Iris pigment epithelial cell (primary cell): ENCODE measurements at places on chromosomes 3 and 15.

- DNase-seq, result no peak
These were observed 24.9 kb upstream of the TMCC1 start for GRCh38 chr3:129918461-129918860.

GRCh38 chr3:119261055-119261454 is 20.4 kb upstream of the B4GALT4 start:
- no peak for DNase-seq

- peak; percentile 70 for DNase-seq
These were observed 174.0 kb upstream of the PRICKLE2 start for GRCh38 chr3:64399205-64399800.

DNA sequence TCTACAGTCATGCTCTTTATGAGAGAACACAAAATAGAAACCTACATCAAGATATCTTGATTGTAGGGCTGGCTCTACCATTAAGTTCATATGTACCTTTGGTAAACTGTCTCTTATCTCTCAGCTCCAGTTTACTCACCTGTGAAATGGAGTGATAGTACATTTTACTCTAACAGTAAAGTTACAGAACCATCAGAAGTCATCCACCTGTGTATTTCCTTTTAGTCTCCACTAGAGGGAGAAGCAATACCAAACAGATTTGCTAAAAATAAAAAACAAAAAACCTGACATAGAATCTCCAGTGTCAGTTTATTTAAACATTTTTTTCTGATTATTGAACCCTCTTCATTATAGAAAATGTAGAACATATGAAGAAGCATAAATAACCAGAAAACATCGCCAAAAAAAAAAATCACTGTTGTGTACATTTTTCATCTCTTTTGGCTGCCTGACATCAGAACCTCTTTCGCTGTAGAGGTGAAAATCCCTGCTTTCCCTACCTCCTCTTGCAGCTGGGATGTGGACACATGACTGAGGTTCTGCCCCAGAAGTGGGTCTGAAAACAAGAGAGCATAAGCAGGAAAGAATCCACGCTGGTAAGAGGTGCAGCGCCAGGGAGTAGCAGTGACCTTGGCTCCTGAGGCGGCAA is 48.7 kb upstream of the WDR72 start:
- DNase-seq, result peak; percentile 8

DNA sequence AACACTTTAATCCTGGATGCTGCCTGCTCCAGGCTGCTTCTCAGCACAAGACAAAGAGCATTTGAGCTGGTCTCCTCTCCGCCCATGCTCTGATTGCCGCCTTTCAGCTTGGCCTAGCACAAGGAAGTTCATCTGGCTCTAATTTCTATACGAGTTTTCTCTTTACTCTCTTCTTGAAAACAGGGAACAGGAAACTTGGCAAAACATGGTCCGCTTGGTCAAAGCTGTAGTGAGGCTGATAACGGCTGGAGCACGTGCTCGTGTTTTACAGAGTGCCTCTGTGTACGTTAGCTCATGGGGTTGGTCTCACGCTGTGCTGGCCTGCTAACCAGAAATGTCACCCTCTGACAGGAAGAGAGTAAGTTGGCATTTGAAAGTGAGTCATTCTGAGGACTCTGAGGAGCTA is 19.2 kb downstream of the RARRES1 start:
- peak; percentile 70 for DNase-seq

DNA sequence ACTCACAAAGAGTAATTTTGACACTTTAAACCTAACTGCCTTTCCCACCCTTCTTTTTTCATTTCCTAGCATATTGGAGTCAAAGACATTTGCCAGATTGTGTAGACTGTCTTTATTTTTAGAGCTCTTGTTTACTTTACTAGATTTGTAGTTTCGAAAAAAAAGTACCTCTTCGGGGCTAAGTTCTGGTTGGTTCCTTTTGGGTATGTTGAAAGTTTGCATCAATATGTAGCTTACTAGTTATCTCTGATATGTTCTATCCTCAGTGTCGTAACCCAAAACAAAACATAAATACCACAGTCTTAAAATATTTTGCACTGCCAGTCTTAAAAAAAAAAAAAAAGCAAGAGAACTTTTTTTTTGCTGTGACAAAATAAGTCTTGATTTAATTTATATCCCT is 52.2 kb downstream of the REC114 start:
- DNase-seq, result peak; percentile 5

DNA sequence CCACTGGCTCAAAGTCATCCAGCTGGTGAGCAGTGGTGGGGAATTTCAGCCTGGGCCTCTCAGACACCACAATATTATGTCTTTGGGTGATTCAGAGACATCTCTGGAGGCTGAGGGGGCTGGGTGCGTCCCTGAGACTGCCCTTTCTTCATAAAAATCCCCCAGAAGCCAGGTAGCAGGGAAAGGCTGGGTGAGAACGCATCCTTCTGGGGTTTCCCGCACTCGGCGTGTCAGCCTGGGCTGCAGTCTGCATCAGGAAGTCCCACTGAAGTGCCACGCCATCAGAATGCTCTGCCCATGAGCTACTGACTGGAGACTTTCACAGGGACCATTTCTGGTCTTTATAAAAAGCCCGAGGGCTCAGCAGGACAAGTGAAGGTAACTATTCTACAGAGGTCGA is 148.8 kb upstream of the SLC6A11 start:
- DNase-seq, result no peak

DNA sequence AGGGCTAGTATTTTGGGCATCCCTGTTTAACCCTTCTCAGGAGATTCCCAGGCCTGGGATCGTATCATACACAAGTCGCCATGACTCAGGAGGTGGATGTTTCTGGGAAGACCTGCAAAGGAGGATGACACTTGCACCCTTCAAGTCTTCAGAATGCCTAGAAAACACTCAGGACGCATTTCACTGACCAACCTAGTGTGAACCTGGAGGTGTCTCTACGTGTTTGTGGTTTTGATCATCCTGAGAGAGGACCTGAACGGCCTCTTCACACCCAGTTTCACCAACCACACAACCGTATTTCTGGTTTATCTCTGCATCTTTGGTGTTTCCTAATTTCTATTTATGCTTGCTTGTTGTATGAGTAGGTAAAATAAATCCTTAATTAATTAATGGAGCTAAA is 2.8 kb upstream of the CLDND1 start:
- DNase-seq, result no peak

DNA sequence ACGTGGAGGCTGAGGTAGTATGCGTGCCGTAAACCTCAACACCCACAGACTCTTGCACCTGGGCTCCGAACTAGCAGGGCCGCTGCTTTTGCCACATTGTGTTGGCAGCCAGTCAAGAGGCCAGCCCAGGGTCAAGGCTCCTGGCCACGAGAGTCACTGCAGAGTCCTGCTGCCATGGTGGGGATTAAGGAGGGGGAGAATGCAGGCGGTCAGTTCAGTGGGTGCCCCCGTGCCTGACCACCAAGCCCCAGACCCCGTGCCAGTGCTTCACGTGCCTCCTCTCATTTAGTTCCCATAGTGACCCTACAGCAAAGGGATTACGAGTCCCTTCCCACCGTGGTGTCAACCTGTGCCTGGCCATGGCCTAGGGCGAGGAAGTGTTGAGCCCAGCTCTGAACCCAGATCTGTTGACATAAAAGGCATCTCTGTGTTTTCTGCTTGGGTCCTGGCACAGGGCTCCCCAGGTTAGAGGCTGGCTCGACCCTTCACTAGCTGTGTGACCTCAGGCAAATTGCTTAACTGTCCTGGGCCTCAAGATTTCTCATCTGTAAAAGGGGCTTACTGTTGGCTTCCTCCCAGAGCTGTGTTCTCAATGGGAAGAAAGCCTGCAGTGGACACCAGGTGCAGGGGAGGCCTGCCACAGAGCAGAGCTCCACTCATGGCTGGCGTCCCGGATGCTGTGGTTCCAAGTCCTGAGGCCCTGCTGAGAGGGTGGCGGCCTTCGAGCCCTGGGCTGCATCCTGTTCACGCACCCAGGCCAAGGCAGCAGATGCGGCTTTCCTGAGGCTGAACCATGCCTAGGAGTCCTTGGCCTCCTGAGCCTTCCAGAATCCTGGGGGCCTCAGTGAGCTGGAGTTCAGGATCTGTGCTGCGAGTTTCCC is 32.8 kb downstream of the FBLN2 start:
- DNase-seq, result no peak

- DNase-seq, result no peak
These were observed 9.0 kb upstream of the KLF13 start for GRCh38 chr15:31317421-31318327.

DNA sequence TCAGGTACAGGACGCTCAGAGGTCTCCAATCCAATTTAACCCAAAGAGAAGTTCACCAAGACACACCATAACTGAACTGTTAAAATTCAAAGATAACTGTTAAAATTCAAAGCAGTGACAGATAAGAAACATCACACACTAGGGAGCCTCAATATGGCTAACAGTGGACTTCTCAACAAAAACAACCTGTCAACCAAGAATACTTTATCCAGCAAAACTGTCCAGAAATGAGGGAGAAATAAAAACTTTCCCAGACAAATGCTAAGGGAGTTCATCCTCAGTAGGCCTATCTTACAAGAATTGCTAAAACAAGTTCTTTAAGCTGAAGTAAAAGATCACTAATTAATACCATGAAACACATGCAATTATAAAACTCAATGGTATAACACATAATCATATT is 36.3 kb upstream of the MYLK start:
- DNase-seq, result no peak

- no peak for DNase-seq
These were observed 56.0 kb downstream of the CNTN4 start for GRCh38 chr3:2154621-2155020.

GRCh38 chr3:87796137-87796842 is 262.5 kb downstream of the CGGBP1 start:
- DNase-seq, result no peak

- DNase-seq, result peak; percentile 69
These were observed 9.9 kb upstream of the EID1 start for GRCh38 chr15:48868023-48868422.

- no peak for DNase-seq
These were observed 35.2 kb upstream of the GLCE start for GRCh38 chr15:69125236-69125635.

- DNase-seq, result peak; percentile 41
These were observed 247.8 kb downstream of the ALCAM start for GRCh38 chr3:105614288-105615030.

DNA sequence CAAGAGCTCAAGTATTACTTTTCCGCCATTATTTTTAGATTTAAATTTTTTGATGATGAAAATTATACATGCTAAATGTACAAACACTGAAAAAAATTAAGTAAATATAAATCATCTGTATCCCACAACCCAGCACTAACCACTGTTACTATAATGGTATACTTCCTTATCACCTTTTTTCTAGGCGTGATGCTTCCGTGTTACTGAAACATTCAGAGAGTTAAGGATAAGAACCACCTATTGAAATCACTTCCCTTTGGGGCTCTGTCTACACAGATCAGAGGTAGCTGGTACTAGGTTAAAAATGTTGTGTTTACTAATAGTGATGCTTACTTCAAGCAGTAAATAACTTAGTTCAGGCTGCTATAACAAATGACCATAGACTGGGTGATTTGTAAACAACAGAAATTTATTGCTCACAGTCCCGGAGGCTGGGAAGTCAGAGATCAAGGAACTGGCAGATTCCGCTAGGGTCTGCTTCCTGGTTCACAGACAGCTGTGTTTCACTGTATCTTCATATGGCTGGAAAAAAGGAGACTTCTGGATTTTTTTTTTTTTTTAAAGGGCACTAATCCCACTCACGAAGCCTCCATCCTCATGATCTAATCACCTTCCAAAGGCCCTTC is 6.4 kb downstream of the SNX4 start:
- no peak for DNase-seq

- DNase-seq, result no peak
These were observed 307.1 kb upstream of the SEMA6D start for GRCh38 chr15:47410247-47410646.

- DNase-seq, result no peak
These were observed 4.8 kb upstream of the PCSK6 start for GRCh38 chr15:101494251-101494796.

DNA sequence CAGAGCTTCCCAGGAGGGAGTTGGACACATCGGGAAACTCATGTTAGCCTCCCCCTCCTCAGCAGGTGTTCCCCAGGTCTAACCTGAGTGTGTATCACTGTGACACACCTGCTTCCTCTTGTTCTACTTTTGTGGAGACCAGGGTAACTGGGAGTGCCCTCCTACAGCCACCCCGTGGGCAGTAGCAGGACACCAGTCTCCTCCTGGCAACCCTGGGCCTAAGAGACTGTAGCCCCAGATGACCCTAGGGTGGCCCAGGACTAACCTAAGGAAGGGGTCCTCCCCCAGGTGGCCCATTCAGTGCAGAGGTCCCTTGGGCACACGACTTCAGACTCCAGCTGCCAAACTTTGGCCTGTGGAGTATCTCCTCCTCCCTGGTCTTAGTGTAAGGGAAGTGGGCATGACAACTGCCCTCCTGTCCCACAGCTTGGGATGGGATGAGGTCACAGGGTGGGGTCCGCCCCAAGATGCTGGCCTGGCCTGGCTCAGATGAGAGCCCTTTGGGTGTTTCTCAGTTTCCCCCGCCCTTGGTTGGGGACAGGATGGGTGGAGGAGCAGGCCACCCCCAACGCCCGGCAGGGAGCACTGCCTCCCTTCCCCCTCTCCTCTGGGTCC is 4.8 kb downstream of the CSK start:
- DNase-seq, result no peak
